ENCODE measurements at places on chromosomes 1 and 21.

DNA sequence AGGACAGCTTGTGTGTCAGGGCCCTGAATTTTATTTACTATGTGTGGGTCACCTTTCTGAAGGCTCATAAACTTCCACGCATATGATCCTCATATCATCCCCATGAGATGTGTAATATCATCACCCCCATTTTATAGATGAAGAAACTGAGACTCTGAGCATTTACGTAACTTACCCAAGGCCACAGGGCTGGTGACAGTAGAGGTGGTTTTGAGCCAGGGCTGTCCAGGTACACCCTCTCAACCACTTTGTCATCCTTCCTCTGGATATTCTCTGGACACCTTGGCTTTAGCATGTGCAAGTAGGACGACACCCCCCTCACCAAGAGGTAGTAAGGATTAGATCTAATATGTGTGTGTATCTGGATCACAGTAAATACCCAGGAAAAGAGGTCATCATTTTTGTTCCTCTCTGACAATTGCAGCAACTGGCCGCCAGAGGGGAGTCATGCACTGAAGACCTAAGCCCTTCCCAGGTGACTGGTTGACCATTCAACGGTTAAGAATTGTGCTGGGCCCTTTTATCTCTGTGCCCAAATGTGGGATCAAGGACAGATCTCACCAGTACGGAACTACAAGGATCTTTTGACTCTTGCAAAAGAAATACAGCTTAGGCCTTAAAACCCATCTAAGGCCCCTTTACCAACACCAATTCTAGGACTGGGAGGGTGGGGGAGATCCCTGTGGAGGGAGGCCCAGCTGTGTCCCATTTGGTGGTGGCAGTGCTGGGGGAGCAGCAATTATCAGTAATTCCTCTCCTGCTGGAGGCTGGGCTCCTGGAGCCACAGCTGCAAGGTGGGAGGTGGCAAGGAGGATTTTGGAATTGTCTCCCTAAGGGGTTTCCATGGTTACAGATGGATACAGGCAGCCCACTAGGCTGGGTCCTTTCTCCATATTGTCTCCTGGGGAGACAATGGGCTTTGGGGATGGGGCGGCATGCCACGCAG, 13.7 kb upstream of the E2F2 start:
- DNase-seq: peak; percentile 73

DNA sequence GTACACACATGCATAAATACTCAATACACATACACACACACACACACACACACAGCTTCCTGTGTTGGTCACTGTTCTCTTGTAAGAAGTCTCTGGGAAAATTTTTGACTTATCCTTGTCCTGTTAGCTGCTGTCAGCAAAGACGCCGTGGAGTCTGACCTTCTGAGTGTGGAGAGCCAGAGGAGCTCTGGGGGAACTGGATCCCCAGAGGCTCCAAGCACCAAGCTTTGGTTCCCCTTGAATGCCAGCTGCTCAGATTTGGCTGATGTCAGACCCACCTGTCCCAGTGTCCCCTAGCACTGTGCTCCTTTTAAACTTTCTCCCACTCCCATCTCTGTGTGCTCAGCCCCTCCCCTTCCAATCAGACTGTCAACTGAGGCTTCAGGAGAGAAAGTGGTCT, 319.1 kb downstream of the CAMTA1 start:
- no peak for DNase-seq

- DNase-seq: no peak
These were observed 233.1 kb downstream of the PTPRU start for GRCh38 chr1:29469457-29469856.

DNA sequence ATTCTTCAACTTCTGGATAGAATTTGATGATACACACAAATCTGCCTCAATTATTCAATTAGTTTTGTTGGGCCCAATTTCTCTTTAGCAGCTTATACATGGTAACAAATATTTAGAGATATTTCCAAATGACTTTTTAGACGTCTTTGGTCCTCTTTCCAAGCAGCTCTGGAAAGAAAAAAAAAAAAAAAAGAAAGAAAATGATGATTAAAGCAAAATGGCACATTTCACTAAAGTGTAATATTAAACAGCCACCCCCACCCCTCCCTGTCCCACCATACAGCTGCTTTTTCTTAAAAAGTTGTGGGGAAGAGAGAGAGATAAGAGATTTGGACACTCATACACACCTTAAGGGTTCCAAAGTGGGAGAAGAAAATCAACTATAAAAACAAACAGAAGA, 977 bp downstream of the METTL18 start:
- no peak for DNase-seq

DNA sequence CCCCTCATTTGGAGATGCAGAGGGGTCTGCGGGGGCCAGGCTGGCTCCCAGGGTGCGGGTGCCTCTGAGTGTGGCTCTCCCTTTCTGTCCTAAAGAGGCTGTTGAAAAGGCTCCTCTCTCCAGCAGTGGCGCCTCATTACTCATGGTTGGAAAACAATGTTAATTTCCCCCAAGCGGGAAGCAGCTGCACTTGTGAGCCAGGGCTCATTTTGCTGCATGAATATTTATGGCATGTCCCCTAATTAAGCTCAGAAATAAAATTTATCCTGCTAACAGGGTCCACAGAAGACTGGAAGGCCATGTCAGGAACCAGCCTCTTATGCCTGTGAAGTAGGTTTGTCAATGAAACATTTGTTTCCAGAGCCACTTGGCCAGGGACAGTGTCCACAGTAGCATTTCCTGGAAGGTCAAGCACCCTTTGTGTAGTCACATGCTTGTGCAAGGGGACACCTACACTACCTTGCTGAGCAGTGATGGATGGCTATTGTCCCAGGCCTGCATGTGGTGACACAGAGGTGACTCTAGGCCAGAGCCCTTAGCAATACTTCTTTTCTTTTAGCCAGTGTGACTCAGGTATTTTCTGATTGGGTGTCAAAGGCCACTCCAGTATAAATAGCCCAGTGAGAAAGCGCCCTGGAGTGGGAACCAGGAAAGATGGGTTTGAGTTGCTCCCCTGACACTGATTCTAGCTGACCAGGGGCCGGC, 259.0 kb downstream of the FOXD2 start:
- DNase-seq: no peak

GRCh38 chr1:31725777-31726535, 22.1 kb upstream of the COL16A1 start:
- no peak for DNase-seq

DNA sequence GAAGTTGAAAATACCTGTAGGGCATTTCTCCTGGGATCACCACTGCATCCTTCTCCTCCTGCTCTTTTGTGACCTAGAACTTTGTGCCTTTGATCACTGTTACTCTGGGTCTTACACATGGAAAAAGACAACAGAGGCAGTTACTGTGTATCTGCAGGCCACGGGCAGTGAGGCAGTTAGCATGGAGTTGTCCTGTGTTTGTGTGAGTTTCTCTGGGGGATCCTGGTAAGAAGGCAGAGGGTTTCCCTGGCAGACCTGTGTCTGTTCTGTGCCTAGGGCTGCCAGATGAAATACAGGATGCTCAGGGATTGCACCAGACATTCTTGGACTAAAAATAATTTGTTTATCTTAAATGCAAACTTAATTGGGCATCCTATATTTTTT, 44.4 kb upstream of the SCCPDH start:
- DNase-seq: no peak

DNA sequence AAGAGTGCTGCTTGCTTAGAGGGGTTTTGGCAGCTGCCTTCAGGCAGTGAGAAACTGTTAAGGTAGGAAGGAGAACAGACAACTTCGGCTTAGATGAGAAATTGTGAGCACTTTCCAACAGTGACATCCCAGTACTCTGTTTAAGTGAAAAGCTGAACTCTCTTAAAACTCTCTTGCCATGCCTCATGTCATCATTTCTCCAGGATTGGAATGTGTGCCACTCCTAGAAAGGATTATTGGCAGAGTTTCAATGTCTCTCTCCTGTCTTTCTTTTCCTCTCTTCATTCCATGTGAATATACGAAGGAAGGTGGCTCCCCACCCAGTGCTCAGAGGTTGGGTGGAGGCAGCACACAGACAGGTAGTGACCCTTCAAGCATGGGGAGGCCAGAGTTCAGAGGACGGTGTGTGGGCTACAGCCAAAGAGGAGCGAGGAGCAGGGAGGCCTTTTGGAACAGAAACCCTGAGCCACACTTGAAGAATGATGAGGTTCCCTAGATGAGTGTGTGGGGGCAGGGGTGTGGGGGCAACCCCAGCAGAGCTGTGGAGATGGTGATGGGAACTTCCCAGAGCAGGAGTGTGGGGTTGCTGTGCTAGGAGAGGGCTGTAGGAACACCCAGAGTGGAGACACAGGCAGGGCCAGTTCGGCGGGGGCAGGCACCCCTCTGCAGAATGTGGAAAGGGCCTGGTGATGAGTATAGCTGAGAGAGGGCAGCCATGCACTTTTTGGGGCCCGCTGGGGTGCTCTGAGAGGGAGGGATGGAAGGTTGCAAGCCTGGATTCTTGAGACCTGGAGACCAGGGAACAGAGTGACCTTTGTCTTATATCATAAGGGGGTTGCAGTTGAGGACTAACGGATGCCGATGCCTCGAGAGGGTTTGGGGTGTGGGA, 58.8 kb downstream of the GALNT2 start:
- no peak for DNase-seq

DNA sequence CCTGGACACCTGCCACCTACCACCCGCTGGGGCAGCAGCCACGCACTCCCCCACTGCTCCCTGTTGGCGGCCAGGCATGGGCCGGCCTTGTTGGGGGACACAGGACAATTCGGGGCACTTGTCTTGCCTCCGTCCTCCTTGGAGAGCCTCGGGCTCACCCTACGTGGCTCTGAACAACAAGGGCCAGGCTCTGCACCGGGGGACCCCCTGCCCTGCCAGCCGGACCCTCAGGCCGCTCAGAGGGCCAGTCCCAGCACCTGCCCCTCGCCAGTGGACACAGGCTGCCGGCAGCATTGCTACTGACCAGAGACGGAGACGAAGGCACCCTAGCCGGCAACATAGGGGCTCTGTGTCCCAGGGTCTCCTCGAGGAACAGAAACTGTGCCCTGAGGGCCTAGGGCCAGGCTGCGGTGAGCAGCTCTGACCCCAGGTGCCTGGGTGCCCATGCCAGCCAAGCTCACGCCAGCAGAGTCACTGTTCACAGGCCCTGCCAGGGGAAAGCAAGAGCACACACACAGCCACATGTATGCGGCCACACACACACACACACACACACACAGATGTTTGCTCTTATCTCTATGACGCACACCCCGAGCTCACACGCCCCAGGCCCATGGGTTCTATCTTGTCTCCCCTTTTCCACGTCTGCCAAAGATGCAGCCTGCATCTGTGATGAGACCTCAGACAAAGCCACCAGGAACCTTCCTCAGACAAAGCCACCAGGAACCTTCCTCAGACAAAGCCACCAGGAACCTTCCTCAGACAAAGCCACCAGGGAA, 45.9 kb downstream of the MORN1 start:
- no peak for DNase-seq

GRCh38 chr1:58895559-58896145, 111.8 kb upstream of the JUN start:
- no peak for DNase-seq
